Activated naive CD8-positive, alpha-beta T cell treated with anti-CD3 and anti-CD28 coated beads, Interleukin-2, amount 50 U/mL, for 24 hours (primary cell): ENCODE measurements at places on chromosomes 12 and 14.
A peak's percentile ranks its signal among the peaks of the same experiment; 100 is the strongest.

DNA sequence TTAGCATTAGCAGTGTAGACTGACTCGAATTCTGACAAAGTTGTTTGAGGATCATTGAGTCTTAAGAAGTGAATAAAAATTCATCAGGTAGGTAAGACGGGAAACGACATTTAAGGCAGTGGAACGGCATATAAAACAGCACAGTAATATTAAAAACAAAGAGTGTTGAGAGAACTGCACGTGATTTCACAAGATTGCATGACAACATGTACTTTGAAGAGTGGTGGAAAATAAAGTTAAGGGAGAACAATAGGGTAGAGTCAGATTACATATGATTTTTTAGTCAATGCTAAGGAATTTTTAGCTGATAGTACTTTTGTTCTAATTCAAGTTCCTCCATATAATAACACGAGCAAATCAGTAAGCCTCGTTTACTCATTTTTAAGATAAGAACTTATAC is 115.4 kb downstream of the SOX5 start:
- no peak for DNase-seq
- H3K27me3 ChIP-seq = no peaks in the 10 kb centered on the region
- no peaks in the 10 kb centered on the region for H3K36me3 ChIP-seq
- no peak overlapping the region for H3K27ac ChIP-seq
- no peaks in the 10 kb centered on the region for H3K4me1 ChIP-seq

GRCh38 chr14:41303506-41303905 is 303.2 kb upstream of the LRFN5 start:
- DNase-seq = no peak
- H3K27me3 ChIP-seq = no peaks in the 10 kb centered on the region
- H3K4me1 ChIP-seq = no peaks in the 10 kb centered on the region
- no peak overlapping the region for H3K27ac ChIP-seq
- H3K36me3 ChIP-seq = no peaks in the 10 kb centered on the region

- H3K4me3 ChIP-seq = peak overlapping the region; percentile 67
- peaks cover 96% of the 10 kb centered on the region for H3K4me1 ChIP-seq
- peaks cover 60% of the 10 kb centered on the region for H3K36me3 ChIP-seq
- H3K27ac ChIP-seq = peak overlapping the region; percentile 93
These were observed 6.7 kb downstream of the CCDC88C start for GRCh38 chr14:91410771-91411536.

- no peak for DNase-seq
- peaks cover 6% of the 10 kb centered on the region for H3K4me1 ChIP-seq
- H3K36me3 ChIP-seq = no peaks in the 10 kb centered on the region
These were observed 17.4 kb downstream of the EXD2 start for GRCh38 chr14:69208666-69209065.

DNA sequence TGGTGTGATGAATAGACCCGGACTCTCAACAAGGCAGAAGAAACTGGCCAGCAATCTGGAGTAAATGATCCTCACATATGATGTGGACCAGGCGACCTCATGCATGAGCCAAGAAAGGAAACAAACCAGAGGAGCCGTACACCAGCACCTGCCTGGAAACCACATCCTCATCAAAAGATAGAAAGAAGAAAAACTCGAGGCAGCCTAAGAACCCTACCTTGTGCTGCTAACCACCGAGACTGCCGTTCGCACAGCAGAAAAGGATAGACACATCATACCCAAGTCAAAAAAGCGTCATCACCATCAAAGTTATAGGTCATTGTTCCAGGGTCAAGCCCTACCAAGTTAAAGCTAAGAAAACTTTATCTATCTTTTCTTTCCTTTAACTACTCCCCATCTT is 66.7 kb downstream of the RESF1 start:
- peak overlapping the region; percentile 32 for H3K4me3 ChIP-seq
- H3K27me3 ChIP-seq = no peaks in the 10 kb centered on the region
- H3K4me1 ChIP-seq = peaks cover 36% of the 10 kb centered on the region
- H3K36me3 ChIP-seq = peaks cover 4% of the 10 kb centered on the region
- peak; percentile 31 for DNase-seq

DNA sequence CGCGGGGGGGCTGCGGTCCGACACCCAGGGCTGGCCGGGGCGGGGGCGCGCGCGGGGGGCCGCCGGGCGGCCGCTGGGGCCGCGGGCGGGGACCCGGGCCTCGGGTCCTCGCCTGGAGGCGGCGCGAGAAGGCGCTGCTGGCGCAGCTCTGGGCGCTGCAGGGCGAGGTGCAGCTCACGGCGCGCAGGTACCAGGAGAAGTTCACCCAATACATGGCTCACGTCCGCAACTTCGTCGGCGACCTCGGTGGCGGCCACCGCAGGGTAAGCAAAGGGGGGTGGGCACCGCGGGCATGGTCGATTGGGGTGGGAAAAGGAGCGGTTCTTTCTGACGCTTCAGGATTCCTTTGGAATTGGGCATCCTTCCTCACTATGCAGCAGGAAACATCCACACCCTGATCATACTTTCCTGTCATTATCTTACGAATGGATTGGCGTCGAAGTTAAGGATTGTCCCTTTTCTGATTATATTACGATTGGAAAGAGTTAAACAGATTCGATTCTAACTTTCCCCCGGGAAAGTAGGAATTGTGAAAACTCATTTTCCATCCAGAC is 798 bp downstream of the PDZRN4 start:
- H3K4me1 ChIP-seq = peaks cover 5% of the 10 kb centered on the region
- H3K4me3 ChIP-seq = no peak overlapping the region
- H3K27ac ChIP-seq = no peak overlapping the region
- no peak for DNase-seq
- H3K36me3 ChIP-seq = no peaks in the 10 kb centered on the region
